ENCODE measurements at places on chromosomes 13 and 19. TPM values are rescaled to one million over a fixed set of nuclear protein-coding genes. Genes with fewer than 3 reads are reported as not detected.

- DNase-seq = peak; percentile 7
Measured at GRCh38 chr19:41616792-41617621, 9.9 kb downstream of the CEACAM4 start.

DNA sequence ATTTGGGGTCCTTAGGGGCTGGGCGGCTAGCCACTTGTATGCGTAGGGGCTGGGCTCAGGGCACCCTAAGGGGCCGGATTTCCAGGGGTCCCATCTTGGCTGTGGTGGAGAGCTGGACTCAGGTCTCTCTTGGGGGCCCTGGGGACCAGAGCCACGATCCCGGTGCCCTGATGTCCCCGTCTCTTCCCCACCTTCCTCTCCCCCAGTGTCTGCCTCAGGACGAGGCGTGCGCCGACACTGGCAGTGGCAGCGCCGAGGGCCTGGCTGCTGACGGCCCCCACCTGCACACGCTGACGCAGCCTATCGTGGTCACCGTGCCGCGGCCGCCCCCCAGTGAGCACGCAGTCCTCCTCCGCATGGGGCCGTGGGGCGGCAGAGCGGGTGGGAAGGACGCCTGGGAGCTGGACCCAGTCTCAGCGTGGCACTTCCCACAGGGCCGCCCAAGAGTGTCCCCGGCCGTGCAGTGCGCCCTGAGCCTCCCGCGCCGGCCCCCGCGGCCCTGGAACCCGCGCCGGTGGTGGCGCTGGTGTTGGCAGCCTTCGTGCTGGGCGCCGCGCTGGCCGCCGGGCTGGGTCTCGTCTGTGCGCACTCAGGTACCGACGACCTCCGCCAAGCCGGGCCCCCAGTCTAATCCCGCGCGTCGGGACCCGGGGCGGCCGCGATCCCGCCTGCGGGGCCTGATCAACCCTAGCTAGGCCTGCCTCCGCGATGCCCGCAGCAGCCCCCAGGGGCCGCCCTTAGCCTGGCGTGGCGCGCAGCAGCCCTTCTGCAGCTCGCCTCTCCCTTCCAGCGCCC is 2.7 kb upstream of the SNAPC2 start:
- DNase-seq = peak; percentile 51

Gene OLFM2
- total RNA-seq = 1.0 TPM

Gene ZNF850
- total RNA-seq = 3.0 TPM

- no peak for DNase-seq
Measured at GRCh38 chr19:50952910-50953309, at the start of gene KLK5. TSS of gene KLK5 (minus strand) at chr19:50953038. CDS start at chr19:50952657, 381 bp downstream.

DNA sequence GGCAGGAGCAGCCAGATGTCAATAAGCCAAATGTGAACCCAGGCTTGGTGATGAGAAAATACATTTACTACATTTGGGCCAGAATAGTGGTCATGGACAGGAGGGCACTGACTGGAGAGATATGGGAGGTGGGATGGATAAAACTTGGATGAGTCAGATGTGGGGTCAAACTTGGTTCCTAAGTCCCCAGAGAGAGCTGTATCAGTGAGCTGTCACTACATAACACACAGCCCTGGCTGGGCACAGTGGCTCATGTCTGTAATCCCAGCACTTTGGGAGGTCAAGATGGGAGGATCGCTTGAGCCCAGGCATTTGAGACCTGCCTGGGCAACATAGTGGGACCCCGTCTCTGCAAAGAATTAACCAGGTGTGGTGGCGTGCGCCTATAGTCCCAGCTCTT is 51.6 kb upstream of the EHD2 start:
- DNase-seq = no peak

GRCh38 chr13:36745436-36745835 is 71.6 kb downstream of the SERTM1 start:
- DNase-seq = no peak
